ENCODE measurements at places on chromosomes 7 and 10. TPM values are rescaled to one million over a fixed set of nuclear protein-coding genes. Genes with fewer than 3 reads are reported as not detected.

DNA sequence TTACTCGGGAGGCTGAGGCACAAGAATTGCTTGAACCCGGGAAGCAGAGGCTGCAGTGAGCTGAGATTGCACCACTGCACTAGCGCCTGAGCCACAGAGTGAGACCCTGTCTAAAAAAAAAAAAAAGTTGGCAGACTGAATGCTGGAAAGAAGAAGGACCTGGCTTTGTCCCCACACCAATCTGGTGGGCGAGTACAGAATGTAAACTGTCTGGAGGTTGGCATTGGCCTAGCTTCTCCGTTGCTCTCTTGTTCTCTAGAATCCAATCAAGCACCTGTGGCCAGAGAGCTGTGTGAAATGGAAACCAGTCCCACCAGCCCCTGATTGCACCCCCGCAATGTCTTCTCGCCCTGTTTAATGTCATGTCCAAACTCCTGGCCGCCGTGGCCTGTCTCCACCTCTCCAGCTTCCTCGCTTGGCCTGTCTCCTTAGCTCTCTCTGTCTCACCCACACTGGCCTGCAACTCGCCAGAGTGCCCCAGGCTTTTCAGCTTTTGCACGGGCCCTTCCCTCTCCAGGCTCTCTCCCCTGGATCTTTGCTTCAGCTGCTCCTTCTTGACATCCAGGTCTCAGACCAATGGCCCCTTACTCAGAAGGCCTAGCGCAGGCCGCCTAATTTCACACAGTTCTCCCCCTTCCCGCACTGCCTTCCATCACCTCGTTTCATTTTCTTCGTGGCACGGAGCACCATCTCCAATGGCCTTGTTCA is 670 bp upstream of the AGK start:
- DNase-seq = peak; percentile 16
- peaks cover 31% of the 10 kb centered on the region for H3K4me1 ChIP-seq
- peak overlapping the region; percentile 88 for H3K4me3 ChIP-seq
- H3K27me3 ChIP-seq = no peaks in the 10 kb centered on the region
- H3K27ac ChIP-seq = peak overlapping the region; percentile 86
- H3K36me3 ChIP-seq = peaks cover 20% of the 10 kb centered on the region

DNA sequence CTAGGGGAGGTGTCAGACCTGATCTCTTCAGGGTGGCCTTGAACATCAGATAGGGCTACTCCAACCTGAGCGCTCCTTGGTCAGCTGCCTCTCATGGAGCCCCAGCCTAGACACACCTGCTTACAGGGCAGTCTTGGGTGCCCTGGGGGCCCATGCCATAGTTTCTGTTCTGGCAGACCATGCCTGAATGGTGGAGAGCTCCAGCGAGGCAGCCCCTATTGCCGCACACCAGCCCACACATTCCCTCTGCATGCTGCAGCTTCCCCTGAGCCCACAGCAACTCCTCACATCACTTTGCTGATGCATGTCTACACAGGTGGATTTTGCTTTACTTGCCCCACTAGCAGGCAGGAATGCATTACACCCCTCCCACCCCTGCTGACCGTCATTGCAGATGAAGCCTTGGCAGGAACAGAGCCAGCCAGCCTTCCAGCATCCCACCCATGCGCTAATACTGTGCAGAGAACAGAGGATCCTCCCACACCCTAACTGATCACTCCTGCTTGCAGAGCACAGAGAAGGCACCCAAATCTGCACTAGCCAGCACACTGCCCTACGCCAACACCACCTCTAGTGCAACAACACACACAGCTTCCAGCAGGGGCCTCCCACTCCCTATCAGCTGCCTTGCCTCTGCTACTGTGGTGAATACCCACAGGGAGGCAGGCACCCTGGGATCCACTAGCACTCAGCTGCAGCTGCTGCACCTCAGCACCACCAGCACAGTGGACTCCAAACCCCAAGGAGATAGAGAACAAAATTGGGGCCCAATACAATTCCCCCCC is 43.0 kb upstream of the GRM3 start:
- H3K4me1 ChIP-seq = no peaks in the 10 kb centered on the region
- no peak for DNase-seq
- no peaks in the 10 kb centered on the region for H3K27me3 ChIP-seq
- no peaks in the 10 kb centered on the region for H3K36me3 ChIP-seq

DNA sequence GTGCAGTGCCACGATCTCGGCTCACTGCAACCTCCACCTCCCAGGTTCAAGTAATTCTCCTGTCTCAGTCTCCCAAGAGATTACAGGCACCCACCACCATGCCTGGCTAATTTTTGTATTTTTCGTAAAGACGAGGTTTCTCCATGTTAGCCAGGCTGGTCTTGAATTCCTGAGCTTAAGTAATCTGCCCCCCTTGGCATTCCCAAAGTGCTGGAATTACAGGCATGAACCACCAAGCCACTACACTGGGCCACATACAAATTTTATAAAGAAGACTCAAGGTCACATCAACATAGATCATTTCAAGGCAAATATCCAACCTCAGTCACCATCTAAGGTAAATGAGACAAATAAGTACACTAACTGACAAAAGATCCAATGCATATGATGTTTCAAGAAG is 32.1 kb downstream of the IGF2BP3 start:
- no peaks in the 10 kb centered on the region for H3K36me3 ChIP-seq
- no peak overlapping the region for H3K4me3 ChIP-seq
- peaks cover 13% of the 10 kb centered on the region for H3K27me3 ChIP-seq

- H3K27me3 ChIP-seq = no peaks in the 10 kb centered on the region
- no peak overlapping the region for H3K27ac ChIP-seq
- H3K4me3 ChIP-seq = no peak overlapping the region
Observed at GRCh38 chr7:144769352-144769751, 66.5 kb downstream of the TPK1 start.

GRCh38 chr10:133013463-133013862 is 71.1 kb upstream of the CFAP46 start:
- DNase-seq = no peak
- peaks cover 4% of the 10 kb centered on the region for H3K27me3 ChIP-seq
- no peak overlapping the region for H3K4me3 ChIP-seq
- peaks cover 2% of the 10 kb centered on the region for H3K4me1 ChIP-seq
- no peaks in the 10 kb centered on the region for H3K36me3 ChIP-seq

DNA sequence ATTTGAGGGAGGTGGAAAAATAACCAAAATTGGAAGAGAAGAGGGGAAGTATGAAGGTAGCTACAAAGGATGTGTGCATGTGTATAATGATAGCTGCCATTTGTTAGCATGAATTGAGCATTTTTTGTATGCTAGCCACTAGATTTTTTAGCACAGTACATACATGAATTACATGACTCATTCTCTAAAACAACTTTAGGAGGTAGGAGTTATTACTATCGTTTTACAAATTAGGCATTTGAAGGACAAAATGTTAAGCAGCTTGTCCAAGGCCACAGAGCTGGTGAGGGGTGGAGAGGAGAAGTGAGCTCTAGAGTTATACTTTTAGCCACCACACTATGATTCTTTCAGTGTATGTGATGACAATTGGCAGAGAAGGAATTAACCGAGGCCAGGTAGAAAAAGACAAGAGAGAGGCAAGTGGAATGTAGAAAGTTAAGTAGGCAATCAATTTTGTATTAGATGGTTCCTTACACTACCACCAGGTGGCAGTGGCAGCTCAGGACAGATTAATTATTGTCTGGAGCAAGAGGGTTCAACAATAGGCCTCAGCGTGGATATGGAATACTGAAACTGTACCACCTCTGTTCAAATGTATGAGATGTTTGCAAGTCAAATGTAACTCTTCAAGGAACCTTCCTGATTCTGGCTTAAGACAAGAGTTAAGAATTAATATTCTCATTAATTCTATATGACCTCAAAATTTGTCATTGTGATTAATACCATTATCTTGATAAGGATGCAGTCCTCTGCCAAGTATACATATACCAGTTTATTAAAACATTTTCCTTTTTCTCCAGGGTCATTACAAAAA is 128.0 kb downstream of the MBL2 start:
- no peaks in the 10 kb centered on the region for H3K27me3 ChIP-seq
- DNase-seq = peak; percentile 49
- H3K27ac ChIP-seq = no peak overlapping the region

DNA sequence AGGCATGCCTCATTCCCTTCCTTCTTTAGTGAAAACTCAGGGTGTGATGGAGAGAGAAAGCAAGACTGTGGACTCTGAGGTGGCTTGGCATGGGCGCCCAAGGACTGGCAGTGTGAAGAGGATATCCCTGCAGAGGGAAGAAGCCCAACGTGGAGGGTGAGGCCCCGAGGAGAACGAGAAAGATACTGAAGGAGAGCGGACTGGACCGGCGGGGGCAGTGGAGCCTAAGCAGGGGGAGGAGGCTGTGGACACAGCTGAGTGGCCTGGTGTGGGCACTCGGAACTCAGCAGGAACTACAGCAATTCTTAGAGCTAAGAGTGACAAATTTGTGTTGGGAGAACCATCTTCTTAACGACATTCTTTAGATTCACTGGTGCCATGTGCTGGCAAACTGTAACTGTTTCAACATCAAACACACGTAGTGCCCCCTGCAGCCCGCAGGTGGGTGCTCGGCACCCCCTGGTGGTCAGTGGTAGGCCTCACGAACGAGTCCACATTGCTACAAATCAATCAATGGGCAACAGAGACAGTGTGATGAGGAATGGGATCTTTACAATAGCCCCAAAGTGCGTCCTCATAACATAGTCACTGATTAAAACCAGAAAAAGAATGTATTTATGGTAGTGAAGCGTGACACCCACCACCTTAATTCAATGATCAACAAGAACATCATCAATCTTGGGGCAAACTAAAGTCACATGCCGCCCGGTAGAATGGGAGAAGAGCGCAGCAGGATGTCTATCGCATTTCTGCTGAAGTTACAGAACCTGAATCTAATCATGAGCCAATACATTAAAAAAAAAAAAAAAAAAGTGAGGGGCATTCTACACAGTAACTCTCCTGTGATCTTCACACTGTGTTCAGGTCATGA is 2.0 kb upstream of the SFTPA1 start:
- H3K4me3 ChIP-seq = no peak overlapping the region
- H3K27ac ChIP-seq = no peak overlapping the region
- no peaks in the 10 kb centered on the region for H3K4me1 ChIP-seq
- peaks cover 1% of the 10 kb centered on the region for H3K27me3 ChIP-seq

GRCh38 chr7:69047151-69047754 is 551.0 kb upstream of the AUTS2 start:
- no peak for DNase-seq
- H3K4me3 ChIP-seq = no peak overlapping the region
- no peaks in the 10 kb centered on the region for H3K27me3 ChIP-seq

ZNF804B gene
- not detected for total RNA-seq

FANK1 gene
- total RNA-seq = 0.42 TPM
